Omental fat pad (tissue), 4 donors: ENCODE measurements at places on chromosomes 1 and 21. TPM values are rescaled to one million over a fixed set of nuclear protein-coding genes. Genes with fewer than 3 reads are reported as not detected.

Gene GNAT2
- not detected for total RNA-seq

- no peak for DNase-seq
Observed at GRCh38 chr1:9038881-9039760, 12.9 kb upstream of the SLC2A7 start.

GRCh38 chr1:82121421-82121820, 320.7 kb downstream of the ADGRL2 start:
- no peak for DNase-seq

Gene FALEC
- total RNA-seq, result not detected

DNA sequence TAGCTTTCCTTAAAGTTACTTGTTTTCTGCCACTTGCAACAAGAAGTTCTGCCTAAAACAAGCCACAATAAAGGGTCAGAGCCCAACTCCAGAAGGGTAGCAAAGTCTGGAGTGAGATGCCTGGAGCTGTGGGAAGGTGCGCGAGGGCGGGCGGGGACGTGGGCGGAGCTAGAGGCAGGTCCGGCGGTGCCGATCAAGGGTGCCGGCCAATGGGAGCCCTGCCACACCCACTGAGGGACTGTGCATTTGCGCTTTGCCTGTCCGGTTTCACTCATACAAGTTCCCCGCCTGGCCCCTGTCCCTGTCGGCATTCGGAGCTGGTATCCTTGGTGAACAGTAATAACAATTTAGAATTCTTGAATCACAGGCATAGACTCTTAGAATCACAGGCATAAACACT, 732.4 kb downstream of the MATN1 start:
- no peak for DNase-seq

DNA sequence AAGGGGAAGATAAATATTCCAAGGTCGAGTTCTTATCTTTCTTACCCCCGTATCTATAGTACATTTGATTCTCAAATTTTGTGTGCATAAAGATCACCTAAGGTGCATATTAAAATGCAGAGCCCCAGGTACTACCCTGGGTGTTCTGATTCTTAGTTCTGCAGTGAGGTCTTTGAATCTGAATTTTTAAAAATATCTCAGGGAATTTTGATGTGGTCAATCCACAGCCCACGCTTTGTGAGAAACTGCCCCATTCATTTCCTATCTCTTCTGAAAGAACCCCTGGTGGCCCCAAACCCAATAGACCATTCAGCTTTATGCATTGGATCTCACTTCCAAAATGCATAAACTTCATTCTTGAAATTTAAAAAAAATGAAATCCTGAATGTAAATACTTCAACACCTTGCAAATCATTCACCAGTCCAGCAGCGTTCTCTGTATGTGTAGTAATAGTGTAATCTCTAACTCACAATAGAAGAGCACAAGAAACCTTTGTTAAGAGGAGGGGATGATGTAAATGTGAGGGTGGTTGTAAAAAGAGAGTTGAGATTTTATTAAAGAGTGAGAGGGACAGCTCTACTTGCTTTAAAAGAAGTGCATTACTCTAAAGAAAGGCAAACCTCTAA, 108.8 kb upstream of the ZP4 start:
- DNase-seq, result no peak

Gene CLCA4
- not detected for total RNA-seq

DNA sequence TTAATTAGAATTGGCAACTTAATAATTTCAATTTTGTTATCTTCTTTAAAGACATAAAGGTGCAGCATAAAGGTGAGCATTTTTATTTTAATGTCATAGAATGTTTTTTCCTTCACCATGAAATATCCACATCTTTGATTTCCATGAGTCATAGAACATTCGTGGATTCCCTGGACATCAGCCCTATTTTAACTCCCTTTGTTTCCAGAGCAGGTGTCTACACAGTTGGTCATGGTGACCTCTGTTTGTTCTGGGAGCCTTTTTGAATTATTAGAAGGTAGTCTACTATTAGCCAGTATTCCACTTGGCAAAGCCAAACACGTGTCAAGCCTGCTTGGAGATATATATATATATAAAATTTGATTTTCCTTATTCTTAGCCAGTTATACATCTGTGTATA, 572.9 kb downstream of the LTN1 start:
- no peak for DNase-seq

Gene CENPF
- total RNA-seq, result 3.8 TPM

Gene TLCD4
- 5.7 TPM for total RNA-seq

Gene AVPR1B
- not detected for total RNA-seq

DNA sequence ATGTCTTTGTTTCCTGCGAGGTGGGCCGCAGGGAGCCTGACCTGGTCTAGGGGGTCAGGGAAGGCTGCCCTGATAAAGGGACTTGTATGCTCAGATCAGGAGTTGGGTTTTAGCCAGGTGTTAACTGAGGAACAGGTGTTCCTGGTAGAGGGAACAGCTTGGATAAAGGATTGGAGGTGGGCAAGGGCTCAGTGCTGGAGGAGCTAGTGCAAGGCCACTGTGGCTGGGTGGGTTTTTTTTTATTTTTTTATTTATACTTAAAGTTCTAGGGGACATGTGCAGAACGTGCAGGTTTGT, 31.1 kb downstream of the A3GALT2 start:
- no peak for DNase-seq

GRCh38 chr1:46643368-46643775, 24.8 kb downstream of the ATPAF1 start:
- DNase-seq, result no peak

- no peak for DNase-seq
Observed at GRCh38 chr21:31130821-31131220, 92.5 kb upstream of the KRTAP19-8 start.

GRCh38 chr1:153934746-153935145, 11.8 kb downstream of the DENND4B start:
- no peak for DNase-seq

- DNase-seq, result no peak
Observed at GRCh38 chr1:154076413-154076812, 78.5 kb downstream of the NUP210L start.

GRCh38 chr1:164563721-164564360, 4.9 kb downstream of the PBX1 start:
- no peak for DNase-seq

- no peak for DNase-seq
Observed at GRCh38 chr1:167344112-167344511, 123.4 kb downstream of the POU2F1 start.

GRCh38 chr1:15224259-15224869, 22.7 kb upstream of the FHAD1 start:
- no peak for DNase-seq

Gene HIPK1
- total RNA-seq, result 54.8 TPM

- DNase-seq, result no peak
Observed at GRCh38 chr1:186736971-186737685, 56.9 kb upstream of the PTGS2 start.

DNA sequence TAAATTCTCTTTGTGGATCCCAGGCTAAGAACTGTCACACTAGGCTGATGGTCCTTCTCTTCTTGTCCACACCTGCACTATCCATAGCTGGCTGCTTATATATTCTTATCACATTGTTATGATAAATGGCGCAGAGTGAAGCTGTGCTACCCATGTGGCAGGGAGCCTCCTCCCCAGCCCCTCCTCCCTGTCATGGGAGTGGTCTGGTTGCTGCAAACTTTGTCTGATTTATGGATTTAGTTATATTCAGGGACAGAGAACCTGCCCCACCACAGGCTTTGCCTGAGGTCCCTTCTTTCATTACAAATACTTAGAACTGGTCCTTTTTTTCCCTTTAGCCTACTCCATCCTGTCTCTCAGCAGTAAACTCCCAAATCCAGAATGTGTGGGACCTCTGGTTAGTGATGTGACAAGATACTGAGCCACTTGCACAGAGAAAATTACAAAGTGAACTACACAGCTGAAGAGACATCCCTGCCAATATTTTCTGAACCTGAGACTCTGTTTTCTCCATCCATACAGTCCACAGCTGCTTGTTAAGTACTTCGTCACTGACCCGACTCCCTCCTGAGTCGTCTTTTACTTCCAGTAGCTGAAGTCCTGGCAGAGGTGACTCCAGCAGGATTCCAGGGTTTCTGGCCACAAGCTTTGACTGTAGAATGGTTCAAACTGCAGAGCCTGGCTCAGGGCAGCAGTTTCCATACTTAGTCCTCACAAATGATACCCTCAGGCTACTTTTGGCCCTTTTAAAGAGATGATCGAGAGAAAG, 37.6 kb downstream of the PTGFRN start:
- DNase-seq, result no peak

Gene SYCP1
- not detected for total RNA-seq

DNA sequence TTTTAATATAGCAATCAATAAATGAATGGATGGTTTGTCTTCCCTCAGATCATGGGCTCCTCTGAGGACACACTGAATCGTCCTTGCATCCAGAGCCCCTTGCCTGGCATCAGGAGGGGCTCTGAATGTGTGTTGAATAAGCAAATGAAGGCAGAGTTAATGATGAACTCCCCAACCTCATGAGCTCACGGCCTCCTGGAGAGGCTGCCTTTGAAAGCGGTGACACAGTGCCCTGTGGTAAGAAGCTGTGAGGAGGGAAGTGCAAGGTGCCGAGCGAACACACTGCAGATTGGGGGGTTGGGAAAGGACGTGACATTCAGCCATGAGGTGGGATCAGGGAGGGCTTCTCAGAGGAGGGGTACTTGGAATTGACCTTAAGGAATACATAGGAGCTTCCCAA, 3.2 kb upstream of the PARS2 start:
- no peak for DNase-seq

Gene SPRR2E
- total RNA-seq, result not detected

Gene PER3
- 12.5 TPM for total RNA-seq

Gene PPM1J
- 1.7 TPM for total RNA-seq

DNA sequence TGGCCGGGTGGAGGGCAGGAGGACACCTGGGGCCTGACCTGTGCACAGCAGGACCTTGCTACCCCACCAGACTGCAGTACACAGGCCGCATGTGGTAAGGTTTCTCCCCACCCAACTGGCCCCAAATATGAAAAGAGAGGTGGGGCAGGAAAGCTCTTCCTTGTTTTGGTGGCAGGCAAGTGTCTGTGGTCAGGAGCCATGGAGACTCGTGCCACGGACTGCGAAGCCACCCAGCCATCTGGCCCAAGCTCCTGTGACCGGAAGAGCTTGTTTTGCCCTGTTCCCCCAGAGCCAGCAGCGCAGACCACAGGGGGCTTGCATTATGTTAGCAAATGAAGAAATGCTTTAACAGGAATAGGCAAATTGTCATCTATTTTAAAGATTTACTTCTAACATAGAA, 54.9 kb downstream of the OLIG1 start:
- no peak for DNase-seq

Gene PI4KB
- total RNA-seq, result 109 TPM

DNA sequence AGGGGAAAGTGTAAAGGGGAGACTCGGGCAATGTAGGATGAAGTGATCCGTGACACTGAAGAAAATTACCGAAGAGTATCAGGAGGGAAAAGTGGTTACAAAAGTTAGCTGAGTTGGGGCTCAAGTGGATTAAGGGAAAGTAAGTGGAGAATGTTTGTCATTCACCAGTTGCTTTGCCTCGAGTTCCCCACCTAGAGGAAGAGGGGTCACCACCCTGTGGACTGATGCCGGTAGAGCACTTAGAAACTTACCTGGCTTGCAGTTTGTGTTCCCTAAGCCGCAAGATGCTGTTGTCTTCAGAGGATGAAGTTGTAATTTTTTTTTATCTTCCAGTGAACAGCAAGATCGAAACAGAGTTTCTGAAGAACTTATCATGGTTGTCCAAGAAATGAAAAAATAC, 1.0 kb downstream of the PER3 start:
- DNase-seq, result no peak

- no peak for DNase-seq
Observed at GRCh38 chr1:244705261-244706234, 52.6 kb downstream of the DESI2 start.

- DNase-seq, result no peak
Observed at GRCh38 chr1:182713939-182714338, 29.6 kb upstream of the RGS8 start.

Gene OR10K2
- total RNA-seq, result not detected

Gene IL12RB2
- total RNA-seq, result 2.0 TPM

DNA sequence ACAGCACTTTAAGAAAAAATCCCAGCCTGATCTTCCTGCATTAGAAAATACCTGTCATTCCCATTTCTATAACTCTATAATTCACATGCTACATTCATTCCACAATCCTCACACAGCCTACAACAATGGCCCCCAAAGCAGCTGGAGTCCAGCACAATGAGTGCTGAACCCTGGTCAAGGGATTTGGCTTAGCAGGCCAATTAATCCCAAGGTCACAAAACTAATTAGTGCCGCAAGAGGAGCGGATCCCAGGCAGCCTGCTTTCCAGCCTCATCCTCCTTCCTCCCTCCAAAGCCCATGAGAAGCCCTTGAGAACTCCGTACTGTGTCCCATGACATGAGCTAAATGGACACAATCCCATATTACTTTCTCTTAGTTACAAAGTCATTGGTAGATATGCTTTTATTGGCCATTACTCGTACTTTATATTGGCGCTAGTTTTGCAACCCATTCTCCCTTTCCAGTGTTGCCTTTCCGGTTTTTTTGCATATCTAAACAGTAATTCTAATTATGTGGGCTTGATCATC, 94.8 kb downstream of the DAB1 start:
- no peak for DNase-seq

Gene PKP1
- total RNA-seq, result 5.0 TPM

Gene PSMD4
- total RNA-seq, result 148 TPM

Gene FBLIM1
- total RNA-seq, result 18.8 TPM

DNA sequence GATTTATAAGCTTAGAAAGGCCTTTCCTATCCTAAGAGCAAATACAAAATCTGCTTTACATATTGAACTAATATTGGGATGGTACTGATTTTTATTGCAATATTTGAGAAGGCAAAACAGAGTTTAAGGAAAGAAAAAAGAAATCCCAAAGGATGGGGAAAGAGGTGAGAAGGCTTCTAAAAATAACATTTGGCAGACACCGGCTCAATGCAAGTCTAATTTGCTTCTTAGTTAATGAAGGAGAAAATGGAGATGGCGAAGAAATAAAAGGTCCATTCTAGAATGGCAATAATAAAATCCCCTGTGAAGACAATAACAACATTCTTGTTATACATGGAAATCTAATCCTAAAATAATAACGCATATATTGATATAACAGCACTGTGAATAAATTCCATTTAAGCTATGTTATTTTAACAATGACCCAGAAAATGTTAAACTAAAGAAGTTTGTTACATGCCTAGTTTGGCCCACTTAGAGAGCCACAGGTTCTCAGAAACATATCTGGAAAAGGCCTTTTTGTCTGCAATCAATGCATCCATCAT, 117.7 kb downstream of the HLCS start:
- no peak for DNase-seq

Gene CTSE
- total RNA-seq, result not detected

DNA sequence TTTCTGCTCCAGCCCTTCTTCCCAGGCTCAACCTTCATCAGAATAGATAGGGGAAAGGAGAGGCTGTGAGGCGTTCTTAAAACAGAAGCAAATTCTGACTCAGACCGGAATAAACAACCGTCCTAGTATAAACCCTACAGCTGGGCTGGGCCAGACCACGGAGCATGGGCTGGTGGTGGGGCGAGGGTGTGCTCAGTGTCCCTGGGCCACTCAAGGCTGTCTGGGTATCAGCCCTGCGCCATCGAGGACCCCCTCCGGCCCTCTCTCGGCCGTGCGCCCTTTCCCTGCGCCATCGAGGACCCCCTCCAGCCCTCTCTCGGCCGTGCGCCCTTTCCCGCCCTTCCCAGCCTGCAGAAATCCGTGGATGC, 36.0 kb downstream of the CAPN2 start:
- DNase-seq, result no peak
